Endothelial cell of umbilical vein (primary cell): ENCODE measurements at places on chromosomes 3 and 15. TPM values are rescaled to one million over a fixed set of nuclear protein-coding genes. Genes with fewer than 3 reads are reported as not detected.
A peak's percentile ranks its signal among the peaks of the same experiment; 100 is the strongest.

LRRC15 gene
- polyA plus RNA-seq = not detected in 2 replicates

GLDN gene
- not detected in 2 replicates for polyA plus RNA-seq

SATB1 gene
- 3.9 and 6.0 TPM in 2 replicates for polyA plus RNA-seq

DNA sequence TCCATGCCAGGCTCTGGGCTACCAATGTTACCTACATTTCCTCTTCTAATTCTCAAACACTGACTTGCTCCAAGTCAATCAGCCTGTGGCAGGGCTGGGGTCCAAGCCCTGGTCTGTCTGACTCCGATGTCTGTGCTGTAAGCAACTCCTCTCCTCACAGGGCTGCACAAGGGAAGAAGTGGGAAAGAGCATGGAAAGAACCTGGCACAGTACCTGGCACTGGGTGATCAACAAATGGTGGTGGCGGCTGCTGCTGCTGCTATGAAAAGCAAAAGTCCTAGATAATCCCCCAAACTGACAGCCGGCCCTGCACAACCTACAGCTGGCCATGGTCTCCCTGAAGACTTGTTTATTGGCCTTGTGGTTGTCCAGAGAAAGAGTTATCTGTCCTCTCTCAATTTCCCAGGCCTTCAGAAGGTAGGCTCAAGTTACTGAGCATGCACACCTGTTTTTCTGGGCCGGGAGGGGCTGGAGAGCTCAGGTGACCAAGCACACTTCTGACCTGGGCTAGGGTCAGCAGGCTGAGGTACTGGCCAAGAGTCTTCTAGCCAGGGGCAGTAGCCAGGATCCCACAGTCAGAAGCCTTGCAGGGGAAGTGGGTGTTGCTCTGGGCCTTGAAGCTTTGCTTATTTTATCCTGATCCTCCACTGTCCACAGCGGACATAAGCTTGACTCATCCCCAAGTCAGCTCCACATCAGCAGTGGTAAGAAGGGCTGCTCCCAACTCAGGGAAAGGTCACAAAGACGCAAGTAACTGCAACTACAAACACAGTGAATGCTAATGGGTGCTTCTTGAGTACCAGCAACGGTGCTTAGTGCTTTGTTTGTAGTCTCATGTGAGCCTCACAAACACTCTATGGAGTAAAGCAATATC lies 35.3 kb upstream of the KY start:
- DNase-seq = no peak

PLA2G4F gene
- not detected in 2 replicates for polyA plus RNA-seq

DNA sequence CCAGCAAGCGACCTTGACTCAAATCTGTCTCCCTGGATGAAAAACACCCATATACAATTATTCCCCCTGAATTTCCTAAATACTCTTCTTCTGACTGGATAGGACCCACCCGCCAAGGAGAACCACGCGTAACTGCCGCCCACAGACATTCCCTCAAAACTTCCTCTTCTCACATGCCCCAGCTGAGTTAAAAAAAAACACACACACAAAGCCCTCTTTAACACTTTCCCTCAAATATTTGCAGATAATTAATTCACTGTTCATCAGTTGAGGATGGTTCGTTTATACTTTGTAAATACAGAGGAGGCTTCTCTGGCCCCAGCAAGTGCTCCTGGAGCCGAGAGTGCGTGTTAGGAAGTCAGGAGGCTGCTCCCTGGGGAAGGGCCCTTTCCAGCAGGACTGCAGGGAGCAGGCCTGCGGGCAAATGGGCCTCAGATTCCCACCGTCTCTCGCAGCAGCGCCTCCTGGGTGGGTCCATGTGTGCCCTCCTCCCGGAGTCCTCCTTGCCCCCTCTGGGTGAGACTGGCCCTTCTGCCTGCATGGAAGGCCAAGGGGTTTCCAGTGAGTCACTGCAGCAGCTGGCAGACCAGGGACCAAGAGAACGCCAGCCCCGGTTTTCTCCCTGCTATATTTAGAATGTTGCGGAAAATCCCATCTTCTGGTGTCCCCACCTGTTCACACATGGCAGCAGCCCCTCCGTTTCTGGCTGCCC lies 46.8 kb downstream of the MGLL start:
- DNase-seq = peak; percentile 61

DNA sequence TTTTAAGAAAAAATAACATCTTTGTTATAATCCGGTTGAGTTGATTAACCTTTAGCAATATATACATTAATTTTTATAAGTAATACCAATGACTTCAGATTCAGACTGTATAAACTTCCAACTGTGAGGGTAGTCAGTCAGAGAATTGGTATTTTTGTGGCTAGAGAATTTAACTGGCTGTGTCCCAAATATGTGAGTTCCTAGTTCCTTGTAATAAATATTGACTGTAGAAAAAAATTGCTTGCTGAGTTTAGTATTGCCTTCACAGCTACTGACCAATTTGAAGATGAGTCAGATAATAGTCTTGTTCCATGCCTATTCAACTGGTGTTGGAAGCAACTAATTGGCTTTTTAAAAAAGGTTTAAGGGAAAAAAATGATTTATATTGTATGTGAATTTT lies 210.8 kb downstream of the GAP43 start:
- no peak for DNase-seq

THSD4 gene
- 9.9 and 10.0 TPM in 2 replicates for polyA plus RNA-seq

ADCY5 gene
- polyA plus RNA-seq = 0.01 and 0.08 TPM in 2 replicates

DNA sequence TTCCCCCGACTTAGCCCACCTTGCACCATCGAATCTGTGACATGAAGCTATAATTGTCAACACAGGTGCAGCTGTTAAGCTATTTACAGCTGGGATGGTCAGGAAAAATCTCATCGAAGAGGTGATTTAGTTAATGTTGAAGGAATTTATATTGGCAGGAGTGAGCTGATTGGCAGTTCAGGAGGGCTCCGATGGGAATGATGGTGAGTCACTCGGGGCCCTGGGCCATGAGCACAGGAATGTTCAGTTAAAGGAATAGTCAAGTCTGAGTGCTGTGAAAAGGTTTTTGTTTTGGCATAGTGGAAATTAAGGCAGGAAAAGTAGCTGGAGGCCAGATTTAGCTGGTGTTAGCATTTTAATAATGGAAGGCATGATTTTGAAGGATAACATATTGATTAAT lies 95.7 kb downstream of the OXSM start:
- no peak for DNase-seq
